ENCODE measurements at places on chromosomes 1 and 21.

DNA sequence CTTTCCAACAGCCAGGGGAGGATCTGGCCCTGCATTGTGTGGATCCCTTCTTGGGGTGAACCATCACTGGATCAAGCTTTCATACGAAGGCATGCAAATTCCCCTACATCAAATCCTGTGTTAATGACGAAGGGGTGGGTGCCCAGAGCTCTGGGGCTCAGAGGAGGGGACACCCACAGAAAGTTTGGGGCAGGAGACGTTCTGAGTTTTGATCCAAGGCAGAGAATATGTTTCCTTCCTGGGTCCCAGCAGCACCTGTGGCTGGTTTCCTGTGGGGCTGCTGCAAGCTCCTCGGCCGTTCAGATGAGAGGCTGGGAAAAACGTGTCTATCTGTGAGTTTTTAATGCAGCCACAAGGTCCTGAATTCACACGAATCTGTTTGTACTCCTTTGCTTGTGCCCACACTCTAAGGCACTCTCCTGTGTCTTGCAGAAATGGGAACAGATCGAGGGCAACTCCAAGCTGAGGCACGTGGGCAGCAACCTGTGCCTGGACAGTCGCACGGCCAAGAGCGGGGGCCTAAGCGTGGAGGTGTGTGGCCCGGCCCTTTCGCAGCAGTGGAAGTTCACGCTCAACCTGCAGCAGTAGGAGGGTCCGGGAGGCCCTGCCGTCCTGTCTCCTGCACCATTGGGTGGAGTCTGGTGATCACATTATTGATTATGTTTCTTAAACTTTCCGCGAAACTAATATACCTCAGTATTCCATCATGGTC is 147.1 kb downstream of the PGBD5 start:
- no peak for DNase-seq

- DNase-seq: no peak
Observed at GRCh38 chr1:203671521-203672278, 45.1 kb downstream of the ATP2B4 start.

- DNase-seq: no peak
Observed at GRCh38 chr1:191260056-191260455, 782.4 kb upstream of the BRINP3 start.

- no peak for DNase-seq
Observed at GRCh38 chr1:76856104-76856503, 11.2 kb upstream of the ST6GALNAC5 start.

DNA sequence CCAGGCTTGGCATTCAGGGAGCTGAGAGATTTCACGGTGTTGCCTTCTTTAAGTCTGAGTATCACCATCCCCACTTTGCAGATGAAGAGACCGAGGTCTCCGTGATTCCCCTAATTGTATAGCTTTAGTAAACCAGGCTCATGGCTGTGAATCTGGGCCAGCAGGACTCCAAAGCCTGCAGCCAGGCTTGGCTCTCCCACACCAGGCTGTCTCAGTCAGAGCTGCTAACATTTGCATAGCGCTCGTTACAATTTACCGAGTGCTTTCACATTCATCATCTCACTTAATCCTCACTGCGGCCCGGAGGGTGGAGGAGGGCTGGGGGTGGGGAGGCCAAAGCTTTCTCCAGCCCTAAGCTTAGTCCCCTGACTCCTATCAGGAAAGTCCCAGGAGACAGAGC is 11.7 kb downstream of the C1orf94 start:
- DNase-seq: no peak

GRCh38 chr1:172778456-172779455 is 119.9 kb downstream of the FASLG start:
- DNase-seq: no peak

DNA sequence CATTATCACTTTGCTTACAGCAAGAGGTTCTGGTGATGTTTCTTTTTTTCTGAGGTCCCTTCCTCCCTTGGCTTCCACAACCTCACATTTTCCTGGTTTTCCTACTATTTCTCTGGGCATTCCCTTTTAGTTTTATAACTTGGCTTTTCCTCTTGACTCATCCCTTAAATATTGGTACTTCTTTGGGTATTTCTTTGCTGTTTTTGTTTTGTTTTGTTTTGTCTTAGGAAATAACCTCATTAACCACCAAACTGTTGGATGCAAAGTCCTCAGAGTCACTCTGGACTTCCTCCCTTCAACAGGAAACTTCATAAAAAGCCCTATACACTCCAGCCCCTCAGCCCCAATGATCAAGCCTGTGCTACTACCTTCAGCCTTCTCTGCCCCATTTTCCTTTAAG is 211.1 kb downstream of the DUSP10 start:
- DNase-seq: no peak

DNA sequence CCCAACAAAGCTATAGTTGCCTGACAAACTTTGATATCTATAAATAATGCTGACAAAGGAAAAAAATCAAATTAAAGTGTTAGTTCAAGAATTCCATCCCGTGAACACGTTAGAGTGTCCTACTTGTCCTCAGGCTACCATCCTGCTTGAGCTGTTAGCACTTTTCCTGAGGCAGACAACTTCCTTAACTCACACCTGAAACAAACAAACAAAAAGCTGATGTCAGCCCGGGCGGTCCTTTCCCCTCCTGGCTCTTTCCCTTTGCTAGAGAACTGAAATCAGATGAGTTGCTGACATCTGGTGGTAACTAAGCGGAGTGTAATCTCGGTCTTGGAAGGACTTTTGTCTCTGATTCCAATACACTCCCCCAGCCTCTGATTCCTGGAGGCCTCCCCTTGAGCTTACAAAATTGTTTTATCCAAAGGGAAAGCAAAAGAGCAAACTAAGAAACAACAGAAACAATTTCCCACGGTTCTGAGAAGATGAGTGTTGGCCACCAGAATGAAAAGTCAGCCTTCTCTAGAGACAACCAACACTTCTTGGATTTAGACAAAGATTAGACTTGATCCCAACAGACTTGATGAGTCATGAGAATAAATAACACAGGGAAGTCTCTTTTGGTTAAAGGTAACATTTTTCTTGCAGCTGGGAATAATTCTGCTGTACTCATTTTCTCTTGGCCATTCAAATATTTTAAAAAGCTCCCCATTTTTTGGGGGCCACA is 135.4 kb downstream of the PROX1 start:
- DNase-seq: peak; percentile 22

All from SW 1271 (cell line).